ENCODE measurements at places on chromosomes 13 and 19.

DNA sequence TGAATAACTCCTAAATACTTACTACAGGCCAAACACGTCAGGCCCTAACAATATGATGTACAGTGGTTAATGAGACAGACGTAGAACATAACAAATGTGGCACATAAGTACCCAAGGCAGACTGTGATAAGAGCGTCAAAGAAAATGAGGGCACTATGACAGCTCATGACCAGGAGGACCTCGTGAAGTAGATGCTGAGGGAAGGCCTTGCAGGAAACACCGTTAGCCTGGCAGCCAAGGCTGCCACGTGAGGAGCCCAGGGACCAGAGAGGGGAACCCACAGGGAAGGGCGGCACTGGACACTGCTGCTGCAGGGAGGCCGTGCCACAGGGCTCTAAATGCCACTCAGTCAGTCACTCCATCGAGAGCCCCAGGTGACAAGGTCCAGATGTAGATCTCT lies 5.7 kb downstream of the TUBGCP3 start:
- no peak for DNase-seq

- DNase-seq: no peak
These were observed 853.0 kb downstream of the SLITRK6 start for GRCh38 chr13:84946192-84946591.

GRCh38 chr19:52307275-52307674 lies 10.3 kb downstream of the ZNF480 start:
- no peak for DNase-seq

- DNase-seq: no peak
These were observed 507 bp upstream of the SWSAP1 start for GRCh38 chr19:11373885-11374432.

DNA sequence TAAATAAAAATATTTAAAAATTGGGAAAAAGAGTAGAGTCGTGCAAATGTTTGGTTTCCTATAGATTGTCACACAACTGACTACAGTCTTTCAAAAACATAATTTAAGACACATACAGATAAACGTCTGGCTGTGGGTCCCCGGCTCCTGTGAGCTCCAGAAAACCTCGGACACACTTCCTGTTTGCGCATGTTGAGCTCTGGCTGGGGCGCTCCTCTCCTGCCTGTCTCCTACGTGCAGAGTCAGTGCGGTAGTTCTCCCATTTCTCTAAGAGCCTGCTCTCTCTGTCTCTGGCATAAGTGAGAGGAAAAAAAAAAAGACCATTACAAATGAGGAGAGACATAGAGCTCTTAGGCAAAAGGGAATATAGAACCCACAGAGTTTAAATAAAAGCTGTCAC lies 128.2 kb upstream of the OBI1 start:
- no peak for DNase-seq

Data from T-helper 9 cell (primary cell).